ENCODE measurements at places on chromosomes 1 and 21.

GRCh38 chr1:163674236-163674635, 352.5 kb downstream of the NUF2 start:
- no peak for DNase-seq

GRCh38 chr1:104807590-104807989, 1057.9 kb downstream of the AMY1C start:
- DNase-seq = no peak

DNA sequence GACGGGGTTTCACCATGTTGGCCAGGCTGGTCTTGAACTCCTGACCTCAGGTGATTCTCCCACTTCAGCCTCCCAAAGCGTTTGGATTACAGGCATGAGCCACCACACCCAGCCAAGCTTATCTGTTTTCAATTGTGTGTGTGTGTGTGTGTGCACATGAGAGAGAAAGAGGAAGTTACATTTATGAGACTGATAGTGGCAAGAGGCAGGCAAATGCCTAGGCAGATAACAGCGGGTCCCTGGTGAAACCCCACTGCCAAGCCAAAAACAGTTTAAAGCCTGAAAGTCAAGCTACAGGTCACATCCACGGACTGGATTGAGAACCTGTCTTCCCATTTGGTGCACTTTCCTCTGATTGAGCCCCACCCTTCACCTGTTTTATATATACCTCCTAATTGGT, 35.1 kb upstream of the IFNGR2 start:
- DNase-seq = no peak

GRCh38 chr1:198179556-198179981, 22.8 kb downstream of the NEK7 start:
- DNase-seq = no peak

- no peak for DNase-seq
Measured at GRCh38 chr1:60430375-60430774, 356.8 kb upstream of the C1orf87 start.

- DNase-seq = no peak
Measured at GRCh38 chr1:235102259-235102582, 26.4 kb downstream of the TOMM20 start.

DNA sequence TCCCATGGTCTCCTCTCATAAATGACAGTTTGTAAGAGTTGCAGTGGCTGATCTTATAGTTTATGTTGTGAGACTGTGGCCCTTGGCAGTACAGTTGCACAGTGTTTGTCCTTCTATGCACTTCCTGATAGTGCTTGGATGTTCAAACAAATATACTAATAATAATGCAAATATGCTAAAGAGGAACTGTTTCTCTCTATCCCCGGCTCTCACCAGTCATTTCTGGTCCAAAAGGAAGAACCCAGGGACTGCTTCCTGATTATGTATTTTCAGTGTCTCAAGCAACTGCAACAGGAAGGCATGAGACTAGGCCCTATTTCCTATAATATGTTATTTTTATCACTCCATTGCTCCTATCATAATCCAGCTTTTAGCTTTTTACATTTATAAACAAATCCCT, 17.0 kb upstream of the SUCO start:
- DNase-seq = no peak

DNA sequence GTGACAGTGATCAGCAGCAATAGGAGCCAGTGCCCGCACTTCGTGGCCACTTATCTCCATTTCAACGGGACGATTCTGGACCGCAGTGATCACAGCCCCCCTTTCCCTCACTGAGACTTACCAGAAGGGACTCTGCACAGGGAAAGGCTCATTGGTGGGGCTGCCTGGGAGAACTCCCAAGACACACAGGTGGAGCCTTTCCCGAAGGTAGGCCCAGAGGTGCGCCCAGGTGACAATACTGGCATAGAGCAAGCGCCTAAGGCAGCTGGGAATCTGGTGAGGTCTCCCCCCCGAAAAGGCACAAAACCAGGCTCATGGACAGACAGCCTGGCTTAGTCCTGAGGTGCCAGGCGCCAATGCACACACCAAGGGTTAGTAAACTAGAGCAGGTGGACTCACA, 318.9 kb downstream of the AJAP1 start:
- DNase-seq = no peak

- DNase-seq = no peak
Measured at GRCh38 chr1:96660503-96660902, 61.1 kb upstream of the PTBP2 start.

GRCh38 chr1:228168563-228169270, 3.1 kb downstream of the IBA57 start:
- no peak for DNase-seq

- DNase-seq = no peak
Measured at GRCh38 chr1:84107955-84108354, 36.1 kb upstream of the PRKACB start.

DNA sequence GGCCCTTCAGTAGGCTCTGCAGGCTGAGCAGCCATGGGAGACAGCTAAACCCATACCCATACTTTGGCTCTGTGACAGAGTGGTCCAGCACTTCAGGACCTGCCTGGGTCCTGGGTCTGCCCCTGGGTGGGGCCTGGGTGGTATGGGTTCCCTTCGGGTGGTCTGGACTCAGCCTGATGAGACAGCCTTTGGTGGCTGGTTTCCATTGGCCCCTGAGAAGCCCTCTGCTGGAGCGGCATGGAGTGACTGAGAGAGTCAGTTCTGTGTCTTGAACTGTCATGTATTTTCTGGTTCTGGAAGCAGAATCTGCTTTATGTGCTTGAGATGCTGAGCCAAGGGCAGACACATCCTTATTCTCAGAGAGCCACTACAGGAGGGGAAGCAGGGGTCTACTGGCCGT, 31.3 kb upstream of the KCNA2 start:
- DNase-seq = no peak

- no peak for DNase-seq
Measured at GRCh38 chr1:165895451-165895871, 68.0 kb downstream of the UCK2 start.

- DNase-seq = no peak
Measured at GRCh38 chr1:226209307-226210059, 14.0 kb upstream of the MIXL1 start.

DNA sequence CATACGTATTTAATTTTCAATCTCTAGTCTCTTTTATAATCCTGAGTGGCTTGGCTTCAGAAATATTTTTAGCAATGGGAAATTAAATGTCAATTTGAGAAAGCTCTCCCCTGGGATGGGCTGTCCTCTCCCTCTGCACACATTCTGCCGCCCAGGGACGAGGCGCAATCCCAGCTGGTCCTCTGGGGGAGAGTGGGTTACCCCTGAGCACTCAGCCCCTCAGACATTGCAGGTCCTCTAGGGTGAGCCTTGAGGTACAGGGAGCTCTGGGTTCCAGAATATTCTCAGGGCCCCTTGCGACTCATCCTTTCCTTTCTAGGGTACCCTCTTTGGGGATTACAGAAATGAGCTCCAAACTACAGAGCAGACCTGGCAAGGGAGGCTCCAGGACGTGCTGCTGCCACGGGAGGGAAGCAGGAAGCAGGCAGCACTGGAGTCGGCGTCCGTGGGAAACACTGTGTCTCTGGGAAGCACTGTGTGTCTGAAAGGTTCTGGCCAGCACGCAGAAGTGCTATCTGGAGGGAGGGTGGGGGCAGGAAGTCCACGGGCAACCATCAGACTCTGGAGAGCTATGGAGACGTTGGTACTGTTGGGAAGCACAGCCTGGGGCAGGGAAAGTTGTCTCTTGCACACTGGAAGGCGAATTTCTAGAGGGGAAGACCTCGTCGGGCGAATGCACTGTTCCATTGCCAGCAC, 343.3 kb upstream of the VAMP3 start:
- no peak for DNase-seq

DNA sequence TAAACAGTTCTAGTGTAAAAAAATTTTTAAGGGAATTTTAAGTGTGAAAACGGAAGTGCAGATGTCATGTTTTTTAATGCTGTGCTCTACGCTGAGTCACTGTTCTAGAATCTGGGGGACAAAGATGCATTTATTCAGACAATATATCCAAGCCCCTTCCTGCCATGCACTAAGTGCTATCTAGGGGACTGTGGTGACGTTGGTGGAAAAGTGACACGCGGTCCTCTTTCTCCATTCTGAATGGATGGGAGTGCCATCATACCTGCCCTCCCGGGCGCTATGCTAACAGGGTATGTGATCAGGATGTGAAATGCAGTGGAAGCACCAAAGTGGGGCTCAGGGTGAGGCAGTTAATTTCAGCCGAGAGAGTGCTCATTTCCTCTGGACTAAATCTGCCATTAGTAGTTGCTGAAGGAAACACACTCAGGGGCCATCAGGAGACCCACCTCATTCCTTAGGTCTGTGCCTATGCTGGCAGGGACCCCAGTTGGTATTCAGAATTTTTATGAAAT, 6.6 kb downstream of the C1orf226 start:
- no peak for DNase-seq

GRCh38 chr1:88401313-88401712, 282.8 kb upstream of the PKN2 start:
- no peak for DNase-seq

DNA sequence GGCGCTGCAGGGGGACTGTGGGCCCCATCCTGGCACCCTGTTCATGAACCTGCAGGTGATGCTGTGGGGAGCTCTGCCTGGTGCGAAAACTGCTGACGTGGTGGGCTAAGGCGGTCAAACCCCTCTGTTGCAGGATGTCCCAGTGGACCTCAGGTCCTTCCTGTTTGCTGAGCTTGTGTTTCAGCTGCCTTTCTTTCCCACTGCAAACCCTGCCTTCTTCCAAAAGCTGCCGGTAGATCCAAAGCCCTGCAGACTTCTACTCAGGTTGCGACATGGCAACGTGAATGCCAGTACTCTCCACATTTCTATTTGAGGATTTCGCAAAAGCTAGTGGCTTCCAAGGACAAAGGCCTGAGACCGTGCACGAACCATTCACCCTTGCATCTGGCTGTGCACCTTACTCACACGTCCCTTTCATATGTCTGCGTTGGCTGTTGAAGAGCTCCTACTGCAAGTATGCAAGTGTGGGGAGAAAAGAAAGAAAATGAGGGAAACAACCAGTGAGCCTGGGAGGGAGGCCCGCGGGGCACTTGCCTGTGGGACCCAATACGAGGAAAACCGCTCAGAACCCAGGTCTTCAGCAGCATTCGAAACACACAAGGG, 6.2 kb upstream of the RRP1 start:
- no peak for DNase-seq

DNA sequence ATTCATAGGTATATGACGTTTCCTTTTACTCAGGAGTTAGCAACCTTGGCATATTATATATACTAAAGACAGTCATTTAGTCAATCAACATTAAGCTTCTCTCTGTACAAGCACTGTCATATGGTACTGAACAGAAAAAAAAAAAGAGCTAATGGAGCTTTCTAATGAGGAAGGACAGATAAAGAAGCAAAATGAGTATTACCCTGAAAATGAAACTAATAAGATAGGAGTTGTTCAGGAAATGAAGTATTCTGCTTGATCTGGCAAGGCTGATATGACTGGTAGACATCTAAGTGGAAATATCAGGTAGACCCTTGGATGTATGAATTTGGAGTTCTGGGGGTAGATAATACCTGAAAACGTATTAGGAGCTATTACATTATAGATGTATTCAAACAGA, 4.3 kb upstream of the IKBKE start:
- no peak for DNase-seq

GRCh38 chr1:30085811-30086770, 637.3 kb downstream of the MATN1 start:
- DNase-seq = peak; percentile 46

DNA sequence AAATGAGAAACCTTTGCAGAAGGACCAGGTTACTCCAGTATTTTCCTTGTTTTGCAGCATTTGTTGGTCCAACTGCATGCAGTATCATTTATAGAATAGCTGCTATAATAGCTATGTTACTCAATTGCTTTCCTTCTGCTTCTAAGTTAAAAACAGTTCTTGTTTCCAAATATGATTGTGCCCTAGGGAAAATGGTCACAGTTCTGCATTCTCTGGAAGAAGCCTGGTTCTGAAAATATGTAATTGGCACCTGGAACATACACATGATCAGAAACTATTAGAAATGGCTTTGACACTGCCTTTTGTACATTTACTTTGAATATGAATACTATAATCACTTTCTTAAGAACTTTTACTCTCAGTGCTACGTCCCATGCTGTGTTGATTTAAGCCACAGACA, 33.6 kb downstream of the HENMT1 start:
- DNase-seq = no peak

DNA sequence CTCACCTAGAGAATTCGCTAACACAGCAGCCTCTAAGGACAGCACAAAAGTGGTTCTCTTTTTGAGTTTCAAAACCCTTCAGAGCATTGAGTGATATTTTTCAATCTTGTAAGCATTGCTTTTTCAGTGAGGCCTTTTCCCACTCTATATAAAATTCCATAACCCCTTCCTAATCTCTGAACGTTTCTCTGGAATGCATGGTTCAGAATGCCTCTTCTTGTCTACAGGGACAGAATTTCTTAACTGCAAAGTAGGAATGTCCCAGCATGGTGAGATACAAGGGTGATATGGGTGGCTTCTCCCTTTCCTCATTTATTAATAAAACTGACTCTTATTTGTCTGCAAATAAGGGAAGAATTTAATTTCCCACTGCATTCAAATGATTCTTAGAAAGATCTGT, 377.9 kb downstream of the LTN1 start:
- no peak for DNase-seq

GRCh38 chr1:16073490-16074119, at the start of gene FAM131C:
Gene FAM131C (minus strand): TSS chr1:16073651. CDS start chr1:16073442, 209 bp downstream.
- DNase-seq = no peak

- no peak for DNase-seq
Measured at GRCh38 chr1:202010180-202011015, at the start of gene ELF3. Gene ELF3 (plus strand): TSS chr1:202010587. CDS start chr1:202011137, 550 bp downstream.
